ENCODE measurements at places on chromosomes 4 and X.

DNA sequence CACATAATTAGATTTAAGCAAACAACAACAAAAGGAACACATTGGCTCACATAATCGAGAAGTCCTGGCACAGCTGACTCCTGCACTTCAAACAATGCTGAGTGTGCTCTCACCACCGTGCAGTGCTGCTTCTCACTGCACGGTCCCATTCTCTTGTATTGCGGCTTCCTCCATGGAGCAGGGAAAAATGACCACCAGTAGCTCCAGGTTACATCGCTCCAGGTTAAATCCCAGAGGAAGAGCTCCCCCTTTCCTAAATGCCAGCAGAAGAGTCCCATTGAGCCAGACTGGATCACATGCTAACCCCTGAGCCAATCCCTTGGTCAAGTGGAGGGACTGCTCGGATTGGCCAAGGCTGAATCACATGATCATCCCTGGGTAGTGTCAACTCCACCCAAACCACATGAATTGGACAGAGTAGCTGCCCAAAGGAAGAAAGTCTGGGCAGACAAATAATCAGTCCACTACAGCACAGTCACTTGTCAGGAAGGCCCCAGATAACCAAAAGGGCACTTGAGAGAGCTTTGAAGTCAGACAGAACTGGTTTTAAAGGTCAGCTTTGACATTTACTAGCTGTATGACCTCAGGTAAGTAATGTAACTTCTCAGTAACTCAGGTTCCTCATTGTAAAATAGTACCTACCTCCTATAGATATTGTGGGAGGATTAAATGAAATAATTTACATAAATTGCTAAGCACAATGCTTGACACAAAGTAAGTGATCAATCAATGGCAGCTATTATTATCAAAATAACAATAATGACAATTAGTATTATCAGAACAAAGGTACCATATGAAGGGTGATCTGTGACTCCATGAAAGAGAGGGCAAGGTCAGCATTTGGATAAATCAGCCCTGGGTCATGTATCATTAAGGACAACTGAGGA is 14.3 kb downstream of the TEC start:
- no peak for DNase-seq

- DNase-seq = no peak
Measured at GRCh38 chr4:157389741-157390140, 169.2 kb downstream of the GRIA2 start.

GRCh38 chr4:166073783-166074182 is 200.7 kb downstream of the TLL1 start:
- DNase-seq = no peak

DNA sequence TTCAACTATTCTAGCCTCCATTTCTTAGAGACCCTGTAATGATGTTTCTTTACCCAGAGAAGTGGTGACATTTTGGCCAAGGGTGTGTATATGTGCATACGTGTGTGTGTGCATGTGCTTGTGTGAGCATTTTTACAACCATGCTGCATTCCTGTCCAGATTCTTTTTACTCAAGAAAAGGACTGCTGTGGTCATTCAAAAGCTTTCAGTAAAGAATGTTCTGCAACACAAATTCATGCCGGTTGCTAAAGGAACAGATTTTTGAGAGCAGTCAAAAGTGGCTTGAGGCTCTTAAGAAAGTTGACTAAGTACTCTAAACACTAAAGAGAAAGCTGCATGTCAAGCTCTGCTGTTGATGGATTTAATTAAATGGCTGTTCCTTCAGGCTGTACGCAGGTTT is 65.0 kb upstream of the FMR1 start:
- DNase-seq = no peak

- DNase-seq = no peak
Measured at GRCh38 chrX:118364261-118364660, 18.4 kb downstream of the WDR44 start.

GRCh38 chrX:19947612-19948011 is 43.2 kb downstream of the BCLAF3 start:
- no peak for DNase-seq

GRCh38 chrX:68571292-68571609 is 72.4 kb downstream of the YIPF6 start:
- no peak for DNase-seq

- no peak for DNase-seq
Measured at GRCh38 chrX:31376408-31377022, 304.7 kb upstream of the FTHL17 start.

DNA sequence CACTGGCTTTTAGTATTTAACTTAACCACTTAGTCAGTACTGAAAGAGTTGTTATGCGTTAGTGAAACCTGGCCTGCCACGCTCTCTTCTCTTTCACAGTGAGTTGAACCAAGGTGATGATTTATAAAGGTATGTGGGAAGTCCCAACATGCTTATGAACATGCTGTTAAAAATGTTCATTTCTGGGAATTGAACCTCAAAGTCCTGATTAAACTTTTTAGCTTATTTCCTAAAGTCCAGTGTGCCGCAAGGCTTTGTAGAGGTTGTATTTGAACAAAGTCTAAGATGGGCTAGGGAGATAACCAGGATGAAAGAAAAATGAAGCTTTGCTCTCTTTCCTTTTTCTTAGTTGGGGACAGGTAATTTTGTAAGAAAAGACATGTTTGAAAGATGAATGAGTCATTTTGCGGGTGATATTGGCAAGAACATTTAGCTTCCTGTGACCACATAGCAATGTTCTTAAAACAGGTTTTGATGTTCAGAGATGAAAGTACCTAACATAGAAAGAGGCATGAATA is 270.3 kb downstream of the DTHD1 start:
- no peak for DNase-seq

- no peak for DNase-seq
Measured at GRCh38 chr4:145930592-145930991, 8.0 kb downstream of the ZNF827 start.

DNA sequence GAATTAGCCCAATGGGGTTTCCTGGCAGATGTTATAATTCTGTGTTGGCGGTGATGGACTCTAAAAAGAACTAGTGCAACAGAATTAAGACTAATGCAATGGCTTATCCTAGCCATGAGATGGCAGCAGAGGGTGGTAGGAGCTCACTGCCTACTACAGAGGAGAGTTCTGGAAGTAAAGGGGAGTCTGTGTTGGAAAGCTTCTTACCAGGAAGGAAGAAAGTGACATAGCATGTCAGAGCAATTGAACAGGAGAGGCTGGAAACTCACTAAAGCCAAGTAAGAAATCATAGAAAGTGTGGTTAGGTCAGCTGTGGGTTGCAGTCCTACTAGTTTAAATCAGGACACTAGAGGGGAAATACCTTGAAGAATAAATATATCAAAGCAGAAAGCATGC is 6.3 kb upstream of the TRPC5OS start:
- no peak for DNase-seq

- DNase-seq = no peak
Measured at GRCh38 chr4:153705743-153706468, 21.8 kb downstream of the TLR2 start.

GRCh38 chrX:54042609-54043021 is 1.7 kb downstream of the PHF8 start:
- no peak for DNase-seq

All from activated CD8-positive, alpha-beta memory T cell treated with anti-CD3 and anti-CD28 coated beads for 4 hours (primary cell).